Stomach (tissue), 19 donors: ENCODE measurements at places on chromosomes 11 and 22. TPM values are rescaled to one million over a fixed set of nuclear protein-coding genes. Genes with fewer than 3 reads are reported as not detected.

OSBP2 gene
- 1.8 TPM for polyA plus RNA-seq

BRSK2 gene
- polyA plus RNA-seq, result 6.9 TPM

OR52E8 gene
- polyA plus RNA-seq, result not detected

SLC3A2 gene
- 36.0 TPM for polyA plus RNA-seq

GSTP1 gene
- 1,703 TPM for polyA plus RNA-seq

ZNF214 gene
- polyA plus RNA-seq, result 0.63 TPM

UCP2 gene
- 21.9 TPM for polyA plus RNA-seq

PNPLA3 gene
- polyA plus RNA-seq, result not detected

RAB36 gene
- 1.7 TPM for polyA plus RNA-seq

CSF2RB gene
- polyA plus RNA-seq, result 1.4 TPM

HDAC10 gene
- polyA plus RNA-seq, result 41.4 TPM
